MG63 (cell line): ENCODE measurements at places on chromosomes 1 and 21. TPM values are rescaled to one million over a fixed set of nuclear protein-coding genes. Genes with fewer than 3 reads are reported as not detected.

DNA sequence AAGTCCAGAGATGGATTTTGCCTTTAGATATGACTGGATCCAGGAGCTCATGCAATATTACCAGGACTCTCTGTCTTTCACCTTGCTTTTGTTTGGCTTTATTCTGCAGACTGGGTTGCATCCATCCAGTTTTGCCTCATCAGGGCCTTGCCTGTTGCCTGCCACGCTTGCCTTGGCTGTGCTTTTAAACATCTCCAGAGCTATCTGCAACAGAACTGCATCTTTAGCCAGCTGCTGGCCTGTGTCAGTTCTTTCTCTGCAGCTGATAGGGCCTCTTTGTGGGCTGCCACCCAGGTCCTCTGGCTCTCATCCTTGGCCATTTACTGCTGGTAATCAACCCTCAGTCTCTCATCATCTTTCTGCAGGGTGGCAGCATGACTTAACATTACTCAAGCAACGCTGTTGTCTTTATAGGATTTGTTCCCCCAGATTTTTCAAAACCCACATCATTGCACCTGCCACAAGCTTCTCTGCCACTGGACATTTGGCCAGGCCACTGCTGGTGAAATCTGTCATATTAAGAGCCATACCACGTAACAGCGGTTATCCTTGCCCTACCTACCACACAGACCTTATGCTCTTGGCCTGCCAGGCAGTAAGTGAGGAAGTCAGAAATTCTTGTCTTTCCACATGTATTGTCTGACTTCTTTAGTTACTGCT lies 24.4 kb upstream of the HUNK start:
- no peak for DNase-seq

- DNase-seq, result no peak
These were observed 8.4 kb downstream of the ARMH1 start for GRCh38 chr1:44682883-44683265.

DNA sequence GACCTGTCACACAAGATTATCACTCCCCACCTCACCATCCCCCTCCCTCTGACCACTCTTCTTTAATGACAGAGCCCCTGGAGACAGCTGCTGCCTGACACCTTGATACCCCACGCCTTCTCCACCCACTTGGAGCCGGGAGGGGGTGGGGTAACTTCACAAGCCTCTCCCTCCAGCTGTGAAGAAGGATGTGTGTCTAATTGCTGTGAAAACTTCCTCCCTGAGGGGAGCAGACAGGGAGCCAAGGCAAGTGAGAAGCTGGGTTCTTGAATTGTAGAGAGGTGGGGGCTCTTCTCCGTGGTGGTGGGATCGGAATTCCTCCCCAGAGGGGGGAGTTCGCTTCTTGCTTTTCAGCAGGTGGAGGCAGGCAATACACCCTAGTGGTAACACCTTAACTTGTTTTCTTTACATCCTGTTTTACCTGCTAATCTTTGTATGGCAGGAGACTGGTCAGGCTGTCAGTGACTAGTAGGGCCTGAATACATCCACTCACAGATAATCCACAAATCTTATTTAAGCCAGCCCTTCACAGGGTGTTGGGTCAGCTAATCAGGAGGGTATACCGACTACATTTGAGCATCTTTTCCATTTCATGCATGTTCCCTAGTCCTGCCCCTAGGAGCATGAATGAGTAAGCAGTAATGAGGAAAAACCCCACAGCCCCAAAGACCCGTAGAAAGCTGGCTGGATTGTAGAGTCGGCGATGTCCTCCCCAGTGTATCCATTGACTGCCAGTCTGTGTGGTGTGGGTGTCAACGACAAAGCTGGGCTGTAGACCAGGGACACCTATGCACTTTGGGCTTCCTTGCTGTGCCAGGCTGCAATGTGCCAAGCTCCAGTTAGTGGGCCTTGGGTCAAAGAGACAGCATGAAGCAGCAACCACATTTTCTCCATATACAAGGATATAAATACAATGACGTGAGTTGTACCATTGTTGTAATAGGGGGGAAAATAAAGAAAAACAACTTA lies 57.3 kb downstream of the NFASC start:
- DNase-seq, result no peak

- DNase-seq, result no peak
These were observed 91.4 kb upstream of the LYPLAL1 start for GRCh38 chr1:219081943-219082925.

- no peak for DNase-seq
These were observed 1.8 kb upstream of the SPRR2G start for GRCh38 chr1:153152481-153152880.

DNA sequence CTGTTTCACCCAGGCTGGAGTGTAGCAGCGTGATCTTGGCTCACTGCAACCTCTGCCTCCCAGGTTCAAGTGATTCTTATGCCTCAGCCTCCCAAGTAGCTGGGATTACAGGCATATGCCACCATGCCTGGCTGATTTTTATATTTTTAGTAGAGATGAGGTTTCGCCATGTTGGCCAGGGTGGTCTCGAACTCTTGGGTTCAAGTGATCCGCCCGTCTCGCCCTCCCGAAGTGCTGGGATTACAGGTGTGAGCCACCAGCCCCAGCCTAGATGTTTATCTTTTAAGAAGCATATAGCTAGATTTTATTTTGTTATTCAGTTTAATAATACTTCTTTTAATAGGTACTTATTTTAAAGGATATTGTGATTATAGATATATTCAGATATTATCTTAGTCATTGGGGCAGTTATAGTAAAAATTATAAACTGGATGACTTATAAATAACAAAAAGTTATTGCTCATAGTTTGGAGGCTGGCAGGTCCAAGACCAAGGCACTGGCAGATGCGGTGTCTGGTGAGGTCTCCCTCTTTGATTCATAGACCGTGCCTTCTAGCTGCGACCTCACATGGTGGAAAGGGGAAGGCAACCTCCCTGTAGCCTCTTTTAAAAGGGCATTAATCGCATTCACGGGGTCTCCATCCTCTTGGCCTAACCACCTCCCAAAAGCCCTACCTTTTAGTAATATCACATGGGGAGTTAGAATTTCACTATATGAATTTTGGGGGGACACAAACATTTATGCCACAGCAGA lies 3.1 kb upstream of the KCNE2 start:
- DNase-seq, result no peak

EFCAB14 gene
- total RNA-seq, result 27.3 and 34.3 TPM in 2 replicates

FYB2 gene
- not detected in 2 replicates for total RNA-seq
